ENCODE measurements at places on chromosomes 3 and 15.

DNA sequence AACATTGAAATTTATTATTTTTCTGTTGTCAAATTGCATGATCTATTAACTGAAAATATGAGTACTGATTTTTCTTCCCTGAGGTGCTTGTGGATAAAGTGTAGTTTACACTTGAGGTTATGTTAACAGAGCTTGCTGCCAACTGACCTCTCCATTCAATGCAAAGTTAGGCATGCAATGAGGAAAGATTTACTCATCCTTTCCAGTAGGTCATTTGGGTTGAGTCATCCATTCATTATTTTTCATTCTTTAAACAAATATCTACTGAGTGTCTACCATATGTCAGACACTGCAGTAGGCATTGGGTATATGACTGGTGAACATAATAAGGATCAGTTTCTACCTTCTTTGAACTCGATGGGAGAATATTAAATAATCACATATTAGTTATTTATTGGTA lies 604.1 kb downstream of the EDEM1 start:
- DNase-seq = no peak

- DNase-seq = no peak
Measured at GRCh38 chr3:133055339-133055738, 17.1 kb downstream of the TMEM108 start.

DNA sequence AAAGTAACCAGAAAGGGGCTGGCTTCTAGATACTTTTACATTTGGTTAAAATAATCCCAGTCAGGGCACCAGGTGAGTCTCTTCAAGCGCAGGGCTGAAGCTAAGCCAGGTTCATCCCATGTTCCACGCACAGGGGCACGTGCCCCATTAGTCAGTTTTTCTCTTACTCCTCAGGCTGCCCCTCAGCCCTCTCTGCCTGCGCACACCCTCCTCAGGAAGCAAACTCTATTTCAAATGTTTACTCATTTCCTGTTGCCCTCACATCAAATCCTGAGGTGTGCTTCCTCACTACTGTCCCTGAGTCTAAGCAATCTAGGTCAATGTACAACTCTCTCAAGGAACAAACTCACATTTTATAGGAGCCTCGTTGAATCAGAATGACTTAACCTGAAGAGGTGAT lies 48.5 kb downstream of the THBS1 start:
- peak; percentile 93 for DNase-seq

GRCh38 chr15:66565141-66565641 lies 607 bp downstream of the LCTL start:
- DNase-seq = no peak

GRCh38 chr3:65540666-65541065 lies 498.1 kb downstream of the MAGI1 start:
- DNase-seq = no peak

GRCh38 chr15:52730173-52730572 lies 51.0 kb upstream of the ATOSA start:
- peak; percentile 91 for DNase-seq

- DNase-seq = no peak
Measured at GRCh38 chr3:76456322-76456721, 583.6 kb upstream of the ROBO2 start.
